ENCODE measurements at places on chromosomes 16 and 17. TPM values are rescaled to one million over a fixed set of nuclear protein-coding genes. Genes with fewer than 3 reads are reported as not detected.

GRCh38 chr17:43329183-43329582 lies 69.6 kb upstream of the ARL4D start:
- H3K27ac ChIP-seq: no peak overlapping the region
- no peaks in the 10 kb centered on the region for H3K36me3 ChIP-seq

GRCh38 chr17:55540414-55541091 lies 29.3 kb upstream of the SMIM36 start:
- no peaks in the 10 kb centered on the region for H3K36me3 ChIP-seq
- H3K4me3 ChIP-seq: no peak overlapping the region
- no peak for DNase-seq
- H3K27me3 ChIP-seq: no peaks in the 10 kb centered on the region

DNA sequence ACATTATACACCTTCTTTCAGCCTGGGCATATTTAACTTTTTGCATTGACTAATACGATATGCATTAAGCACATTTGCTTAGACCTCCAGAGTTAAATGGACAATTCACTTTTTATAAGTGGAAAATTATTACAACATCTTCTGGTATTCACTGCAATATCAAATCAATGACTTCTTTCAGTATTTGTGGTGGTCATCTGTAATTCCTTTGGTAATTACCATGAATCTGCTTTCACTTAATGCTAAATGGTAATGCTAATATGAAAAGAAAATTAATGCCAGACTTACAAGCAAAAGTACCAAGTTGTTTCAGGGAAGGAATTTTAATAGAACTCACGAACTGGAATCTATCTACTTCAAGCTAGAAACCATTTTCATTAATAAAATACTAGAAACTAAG lies 6.4 kb downstream of the GPATCH8 start:
- H3K4me3 ChIP-seq: no peak overlapping the region
- H3K27ac ChIP-seq: no peak overlapping the region
- no peaks in the 10 kb centered on the region for H3K27me3 ChIP-seq
- DNase-seq: no peak
- H3K4me1 ChIP-seq: peaks cover 22% of the 10 kb centered on the region
- H3K36me3 ChIP-seq: no peaks in the 10 kb centered on the region

DNA sequence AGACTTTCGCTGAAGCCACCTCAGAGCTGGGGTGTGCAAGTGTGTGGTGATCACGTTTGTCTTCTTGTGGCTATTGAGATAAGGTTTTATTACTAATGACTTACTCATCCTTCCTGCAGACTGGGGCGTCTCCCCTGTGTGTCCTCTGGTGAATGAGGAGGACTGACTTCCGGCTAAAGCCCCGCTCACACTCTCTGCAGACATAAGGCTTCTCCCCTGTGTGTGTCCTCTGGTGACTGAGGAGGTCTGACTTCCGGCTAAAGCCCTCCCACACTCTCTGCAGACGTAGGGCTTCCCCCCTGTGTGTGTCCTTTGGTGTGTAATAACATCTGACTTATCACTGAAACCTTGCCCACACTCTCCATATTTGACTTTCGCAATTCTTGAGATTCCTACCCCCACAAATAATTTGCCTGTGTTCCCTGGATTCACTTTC lies 19.4 kb downstream of the PRDM7 start:
- DNase-seq: no peak
- no peak overlapping the region for H3K27ac ChIP-seq
- H3K4me1 ChIP-seq: no peaks in the 10 kb centered on the region
- H3K36me3 ChIP-seq: no peaks in the 10 kb centered on the region

DNA sequence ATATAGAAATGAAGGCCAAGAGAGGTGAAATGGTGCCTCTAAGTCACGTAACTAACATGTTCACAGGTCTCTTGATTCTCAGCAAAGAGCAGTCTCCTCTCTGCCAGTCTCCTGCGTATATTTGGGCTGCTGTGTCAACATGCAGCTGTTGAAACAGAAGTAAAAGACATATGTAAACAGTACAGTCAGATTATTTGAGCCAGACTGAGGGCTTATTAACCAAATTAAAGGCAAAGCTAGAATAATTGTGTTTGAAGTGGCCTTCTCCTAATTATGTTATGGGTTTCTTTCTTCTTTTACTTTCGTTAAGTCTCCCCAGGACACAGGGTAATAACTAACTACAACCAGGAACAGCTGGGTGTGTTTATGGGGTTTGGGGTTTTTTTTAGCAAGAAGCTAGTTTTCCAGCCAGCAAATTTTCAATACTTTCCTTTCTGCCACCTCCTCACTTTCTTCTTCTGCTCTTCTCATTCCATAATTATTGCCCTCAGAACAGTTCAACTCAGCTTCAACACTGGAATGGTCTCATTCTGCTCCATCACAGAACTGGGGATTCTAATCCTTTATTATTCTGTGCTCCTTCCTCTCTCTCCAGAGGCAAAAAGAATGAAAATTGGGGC lies 18.4 kb downstream of the G6PC1 start:
- H3K27me3 ChIP-seq: no peaks in the 10 kb centered on the region
- H3K36me3 ChIP-seq: no peaks in the 10 kb centered on the region
- DNase-seq: no peak
- H3K4me1 ChIP-seq: peaks cover 33% of the 10 kb centered on the region
- H3K27ac ChIP-seq: no peak overlapping the region

GRCh38 chr16:1407753-1408152 lies 6.8 kb downstream of the UNKL start:
- peaks cover 12% of the 10 kb centered on the region for H3K4me1 ChIP-seq
- no peak overlapping the region for H3K27ac ChIP-seq
- peak overlapping the region; percentile 18 for H3K4me3 ChIP-seq
- no peak for DNase-seq
- H3K36me3 ChIP-seq: peaks cover 3% of the 10 kb centered on the region

- no peaks in the 10 kb centered on the region for H3K27me3 ChIP-seq
- no peaks in the 10 kb centered on the region for H3K4me1 ChIP-seq
- no peak overlapping the region for H3K27ac ChIP-seq
- H3K4me3 ChIP-seq: no peak overlapping the region
These were observed 102.2 kb downstream of the CDK5R1 start for GRCh38 chr17:32588982-32589381.

GRCh38 chr16:88813269-88814143 lies 1.8 kb upstream of the APRT start:
- no peaks in the 10 kb centered on the region for H3K36me3 ChIP-seq
- no peak overlapping the region for H3K27ac ChIP-seq
- H3K4me3 ChIP-seq: no peak overlapping the region
- H3K27me3 ChIP-seq: no peaks in the 10 kb centered on the region

- H3K36me3 ChIP-seq: peaks cover 5% of the 10 kb centered on the region
- no peaks in the 10 kb centered on the region for H3K27me3 ChIP-seq
- peak; percentile 94 for DNase-seq
- H3K4me1 ChIP-seq: peaks cover 12% of the 10 kb centered on the region
These were observed 542 bp downstream of the KLHL36 start for GRCh38 chr16:84648595-84649510.

- no peaks in the 10 kb centered on the region for H3K27me3 ChIP-seq
- H3K27ac ChIP-seq: no peak overlapping the region
- no peak overlapping the region for H3K4me3 ChIP-seq
- no peaks in the 10 kb centered on the region for H3K36me3 ChIP-seq
- no peak for DNase-seq
- peaks cover 3% of the 10 kb centered on the region for H3K4me1 ChIP-seq
These were observed 18.1 kb upstream of the TBX2 start for GRCh38 chr17:61381537-61381936.

- H3K4me1 ChIP-seq: no peaks in the 10 kb centered on the region
- H3K4me3 ChIP-seq: no peak overlapping the region
- peaks cover 8% of the 10 kb centered on the region for H3K36me3 ChIP-seq
- H3K27ac ChIP-seq: no peak overlapping the region
- no peak for DNase-seq
- H3K27me3 ChIP-seq: no peaks in the 10 kb centered on the region
These were observed 21.4 kb downstream of the GALNS start for GRCh38 chr16:88835383-88835782.

DNA sequence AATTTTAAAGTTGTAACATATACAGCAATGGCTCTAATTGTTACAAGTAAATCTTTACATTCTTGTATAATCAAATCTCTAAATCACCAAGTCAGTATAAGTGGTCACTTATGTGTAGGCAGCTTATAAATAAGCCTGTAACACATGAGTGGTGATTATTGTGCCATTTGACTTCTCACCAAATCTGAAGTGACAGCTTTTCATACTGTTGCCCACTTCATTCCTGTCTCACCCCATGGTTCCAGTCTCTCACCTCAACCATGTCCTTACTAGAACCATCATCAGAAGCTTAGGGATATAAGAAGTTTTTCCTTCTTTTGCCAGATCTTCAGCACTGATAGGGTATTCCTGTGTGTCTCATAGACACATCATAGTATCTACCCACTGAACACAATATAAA lies 23.5 kb downstream of the TNRC6A start:
- H3K4me3 ChIP-seq: no peak overlapping the region
- H3K27me3 ChIP-seq: no peaks in the 10 kb centered on the region
- DNase-seq: no peak
- no peaks in the 10 kb centered on the region for H3K36me3 ChIP-seq
- H3K27ac ChIP-seq: no peak overlapping the region

DNA sequence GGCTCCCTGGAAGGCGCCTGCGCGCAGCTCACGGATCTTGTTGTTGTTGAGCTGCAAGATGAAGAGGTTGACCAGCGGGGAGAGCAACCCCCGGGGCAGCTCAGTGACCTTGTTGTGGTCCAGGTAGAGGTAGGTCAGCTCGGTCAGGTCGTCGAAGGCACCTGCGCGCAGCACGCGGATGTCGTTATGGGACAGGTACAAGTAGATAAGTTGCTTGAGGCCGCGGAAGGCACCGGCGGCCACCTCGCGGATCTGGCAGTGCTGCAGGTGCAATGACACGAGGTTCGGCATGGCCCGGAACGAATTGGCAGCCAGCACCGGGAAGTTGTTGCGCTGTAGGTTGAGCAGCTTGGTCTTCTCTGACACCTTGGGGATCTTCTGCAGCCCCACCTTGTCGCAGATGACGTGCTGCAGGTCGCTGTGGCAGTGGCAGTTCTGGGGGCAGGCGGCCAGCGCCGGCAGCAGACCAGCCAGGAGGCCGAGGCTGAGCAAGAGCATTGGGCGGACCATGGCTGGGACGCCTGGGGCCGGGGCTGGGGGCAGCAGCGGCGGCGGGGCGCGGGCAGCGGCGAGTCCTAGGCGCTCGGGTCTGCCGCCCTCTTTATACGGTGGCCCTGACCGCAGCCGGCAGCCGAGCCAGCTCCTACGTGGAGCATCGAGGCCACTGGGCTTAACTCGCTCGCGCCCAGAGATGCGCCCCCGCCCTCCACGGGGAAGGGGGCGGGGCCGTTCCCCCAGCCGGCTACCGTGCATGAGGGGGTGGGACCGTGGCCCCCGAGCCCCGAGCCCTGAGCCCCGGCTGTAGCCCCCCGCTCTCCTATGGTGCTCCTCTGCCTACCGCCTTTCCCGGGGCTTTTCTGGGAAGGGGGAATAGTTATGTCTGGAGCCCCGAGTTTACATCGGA lies at the start of gene CHAD:
CHAD (minus strand) TSS at position 577 of the 904 bp plus-strand sequence; CDS start at position 510, 67 bp downstream.
- H3K36me3 ChIP-seq: peaks cover 23% of the 10 kb centered on the region
- H3K4me1 ChIP-seq: peaks cover 35% of the 10 kb centered on the region
- H3K4me3 ChIP-seq: no peak within 1 kb of the TSS
- H3K27ac ChIP-seq: no peak within 1 kb of the TSS
- DNase-seq: no peak

DNA sequence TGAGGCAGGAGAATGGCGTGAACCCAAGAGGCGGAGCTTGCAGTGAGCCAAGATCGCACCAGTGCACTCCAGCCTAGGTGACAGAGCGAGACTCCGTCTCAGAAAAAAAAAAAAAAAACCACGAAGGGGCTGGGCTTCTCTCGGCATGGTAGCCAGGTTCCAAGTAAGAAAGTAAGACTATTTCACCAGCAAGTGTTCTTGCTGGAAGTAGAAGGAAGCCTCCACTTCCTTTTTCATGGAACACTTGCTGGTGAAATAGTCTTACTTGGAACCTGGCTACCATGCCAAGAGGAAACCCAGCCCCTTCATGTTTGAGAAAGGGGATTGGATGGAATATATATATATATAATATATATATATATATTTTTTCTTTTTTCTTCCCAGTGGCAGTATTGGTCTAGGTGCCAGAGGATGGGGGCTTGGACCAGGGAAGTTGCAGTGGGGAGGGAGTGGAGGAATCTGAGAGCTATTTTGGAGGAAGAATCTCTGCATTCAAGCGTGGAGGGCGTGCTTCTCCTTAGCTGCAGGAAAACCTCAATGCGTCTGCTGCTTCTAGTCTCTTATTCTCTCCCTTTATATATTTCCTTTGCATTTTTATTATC lies 7.2 kb upstream of the N4BP1 start:
- peak overlapping the region; percentile 62 for H3K27ac ChIP-seq
- no peaks in the 10 kb centered on the region for H3K27me3 ChIP-seq

DNA sequence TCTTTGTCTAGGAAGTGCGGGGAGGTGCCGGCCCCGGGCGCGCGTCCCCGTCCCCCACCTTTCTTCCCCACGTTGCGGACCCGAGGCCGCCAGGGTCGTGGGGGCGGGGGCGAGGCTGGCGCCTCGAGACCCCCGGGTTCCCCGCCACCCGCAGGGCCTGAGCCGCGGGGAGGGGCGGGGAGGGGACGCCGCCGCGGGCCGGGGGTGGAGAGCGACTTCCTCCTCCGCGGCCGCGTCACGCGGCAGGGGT lies 1.8 kb upstream of the ACTG1 start:
- peaks cover 43% of the 10 kb centered on the region for H3K4me1 ChIP-seq
- H3K27me3 ChIP-seq: no peaks in the 10 kb centered on the region
- peak overlapping the region; percentile 100 for H3K27ac ChIP-seq
- H3K4me3 ChIP-seq: peak overlapping the region; percentile 58

DNA sequence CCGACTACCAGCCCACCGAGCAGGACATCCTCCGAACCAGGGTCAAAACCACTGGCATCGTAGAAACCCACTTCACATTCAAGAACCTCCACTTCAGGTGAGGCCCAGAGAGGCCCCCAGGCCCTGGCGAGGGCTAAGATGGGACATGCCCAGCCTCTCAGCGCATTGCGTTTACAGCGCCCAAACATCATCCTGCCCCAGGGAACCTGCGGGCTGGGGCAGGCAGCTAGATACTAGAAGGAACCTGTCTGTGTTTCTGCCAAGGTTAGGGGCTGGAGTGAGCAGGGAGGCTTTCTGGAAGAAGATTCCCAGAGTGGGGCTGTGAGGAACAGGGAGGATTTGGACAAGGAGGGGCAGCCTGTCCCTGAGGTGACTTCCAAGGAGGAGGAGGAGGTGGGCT lies 90.6 kb downstream of the AMFR start:
- H3K36me3 ChIP-seq: no peaks in the 10 kb centered on the region
- no peaks in the 10 kb centered on the region for H3K4me1 ChIP-seq
- no peak overlapping the region for H3K27ac ChIP-seq
- no peaks in the 10 kb centered on the region for H3K27me3 ChIP-seq

- H3K27ac ChIP-seq: no peak overlapping the region
- peaks cover 42% of the 10 kb centered on the region for H3K36me3 ChIP-seq
- no peaks in the 10 kb centered on the region for H3K4me1 ChIP-seq
- no peak for DNase-seq
These were observed 12.5 kb upstream of the TMED6 start for GRCh38 chr16:69364088-69364487.

The CCL1 gene
- total RNA-seq: not detected

The GJC1 gene
- 6.1 TPM for total RNA-seq

The LHX1 gene
- total RNA-seq: not detected

The TPSAB1 gene
- total RNA-seq: 7.4 TPM

The HOXB7 gene
- 1.0 TPM for total RNA-seq

The SEPTIN12 gene
- total RNA-seq: not detected

The CES3 gene
- total RNA-seq: not detected

The GPRC5B gene
- total RNA-seq: 26.2 TPM

The PLEKHG4 gene
- total RNA-seq: 8.2 TPM

The WNT9B gene
- 1.2 TPM for total RNA-seq

The CCDC144A gene
- 0.78 TPM for total RNA-seq
